ENCODE measurements at places on chromosomes 4 and X.
A peak's percentile ranks its signal among the peaks of the same experiment; 100 is the strongest.

GRCh38 chrX:46637938-46638337 lies 64.4 kb downstream of the CHST7 start:
- H3K36me3 ChIP-seq, result no peaks in the 10 kb centered on the region
- H3K27ac ChIP-seq, result no peak overlapping the region
- H3K4me1 ChIP-seq, result no peaks in the 10 kb centered on the region

- peak; percentile 26 for DNase-seq
- no peaks in the 10 kb centered on the region for H3K4me1 ChIP-seq
- H3K27me3 ChIP-seq, result no peaks in the 10 kb centered on the region
- no peak overlapping the region for H3K4me3 ChIP-seq
- peak overlapping the region; percentile 15 for H3K27ac ChIP-seq
- H3K36me3 ChIP-seq, result no peaks in the 10 kb centered on the region
These were observed 108.4 kb downstream of the DOCK11 start for GRCh38 chrX:118603981-118604380.

- no peaks in the 10 kb centered on the region for H3K36me3 ChIP-seq
- H3K27me3 ChIP-seq, result no peaks in the 10 kb centered on the region
- no peak for DNase-seq
- no peaks in the 10 kb centered on the region for H3K4me1 ChIP-seq
These were observed 114.9 kb downstream of the ZNF827 start for GRCh38 chr4:145823743-145824142.

DNA sequence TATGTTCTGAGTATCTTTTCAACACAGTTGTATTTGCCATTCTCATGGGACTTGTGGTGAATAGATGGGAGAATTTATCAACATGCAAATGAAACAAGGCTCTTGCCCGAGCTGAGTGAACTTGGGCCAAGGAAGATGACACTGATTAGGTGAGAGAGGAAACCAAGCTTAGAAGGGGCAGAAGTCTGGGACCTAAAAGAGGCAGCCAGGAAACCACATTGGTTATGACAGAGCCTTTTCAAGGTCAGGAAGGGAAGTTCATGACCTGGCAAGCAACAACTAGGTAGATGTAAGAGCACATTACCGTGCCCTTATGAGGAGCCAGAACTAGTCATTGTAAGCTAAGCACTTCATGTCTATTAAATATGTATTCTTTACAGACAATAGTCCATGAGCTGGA lies 590.3 kb downstream of the PACRGL start:
- no peaks in the 10 kb centered on the region for H3K4me1 ChIP-seq
- no peak overlapping the region for H3K27ac ChIP-seq
- no peaks in the 10 kb centered on the region for H3K27me3 ChIP-seq
- DNase-seq, result no peak
- H3K4me3 ChIP-seq, result no peak overlapping the region

- no peaks in the 10 kb centered on the region for H3K36me3 ChIP-seq
- H3K4me1 ChIP-seq, result no peaks in the 10 kb centered on the region
- no peak overlapping the region for H3K27ac ChIP-seq
These were observed 18.4 kb upstream of the ARMCX5 start for GRCh38 chrX:102580891-102581290.

DNA sequence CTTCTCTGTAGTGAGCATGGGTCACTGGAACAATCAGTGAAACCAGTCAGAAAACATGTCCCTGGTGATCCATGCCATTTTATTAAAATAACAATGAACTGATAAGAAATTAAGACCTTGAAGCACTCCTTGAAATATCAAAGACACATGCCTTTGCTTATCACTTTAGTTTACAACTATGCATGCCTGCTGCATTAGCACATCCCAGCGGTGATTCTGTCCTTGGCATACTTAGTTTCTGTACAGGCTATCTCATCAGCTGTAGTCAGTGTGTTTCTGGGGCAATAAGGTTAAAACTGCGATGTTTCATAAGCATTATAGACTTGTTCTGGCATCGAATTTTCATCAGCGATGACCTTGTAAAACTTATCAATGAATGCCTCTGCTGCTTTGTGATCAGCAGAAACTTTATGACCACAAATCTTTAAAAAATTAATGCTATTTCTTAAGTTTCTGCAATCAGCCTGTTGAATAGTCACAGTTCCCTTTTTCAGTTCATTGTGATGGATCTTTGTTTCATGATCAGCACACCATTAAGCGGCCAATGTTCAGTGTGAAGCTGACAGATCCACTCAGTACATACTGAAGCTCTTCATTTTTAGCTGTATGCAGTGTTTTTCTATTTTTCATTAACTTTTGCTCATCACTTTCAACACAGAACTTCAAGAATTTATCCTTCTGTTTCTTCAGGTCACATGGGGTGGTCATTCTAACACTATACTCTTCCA lies 150.5 kb downstream of the RNF150 start:
- H3K27me3 ChIP-seq, result no peaks in the 10 kb centered on the region
- no peak overlapping the region for H3K4me3 ChIP-seq
- no peaks in the 10 kb centered on the region for H3K4me1 ChIP-seq
